ENCODE measurements at places on chromosomes 3 and 15.

DNA sequence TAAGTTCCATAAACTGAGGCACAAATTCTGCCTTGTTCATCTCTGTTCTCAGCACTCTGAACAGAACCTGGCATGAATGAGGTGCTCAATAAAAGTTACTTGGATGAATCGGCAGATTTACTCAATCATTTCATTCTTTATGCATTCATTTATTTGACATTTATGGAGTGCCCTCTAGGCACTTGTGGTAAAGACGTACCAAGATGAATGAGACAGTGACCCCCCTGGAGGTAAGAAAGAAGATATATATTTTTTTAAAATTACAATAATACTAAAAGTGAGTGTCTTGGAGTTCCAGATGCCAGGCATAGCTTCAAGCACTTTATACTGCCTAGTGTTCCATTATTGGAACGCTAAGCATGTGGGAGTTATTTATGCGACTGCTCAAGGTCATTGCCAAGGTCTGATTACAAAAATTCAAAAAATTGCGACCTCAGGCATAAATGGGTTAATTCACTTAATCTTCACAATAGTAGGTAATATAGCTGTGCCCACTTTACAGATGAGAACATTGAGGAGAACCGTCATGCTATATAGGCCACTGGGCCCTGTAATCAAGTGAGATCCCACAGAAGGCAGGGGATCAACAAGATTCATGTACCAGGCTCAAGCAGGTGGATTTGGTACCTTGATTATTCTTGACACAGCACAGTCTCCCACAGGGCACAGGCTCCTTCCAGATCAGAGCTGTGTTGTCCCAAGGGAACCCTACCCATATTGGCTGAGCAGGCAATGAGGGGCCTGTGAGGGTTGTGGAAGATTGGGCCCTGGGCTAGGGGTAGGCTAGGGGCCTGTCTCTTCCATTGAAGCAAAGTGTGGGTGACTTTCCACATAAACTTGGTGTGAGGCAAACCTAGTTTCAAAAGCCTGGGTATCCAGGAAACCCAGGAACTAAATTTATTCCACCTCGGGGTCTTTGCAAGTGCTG lies 10.7 kb downstream of the XIRP1 start:
- DNase-seq = no peak

DNA sequence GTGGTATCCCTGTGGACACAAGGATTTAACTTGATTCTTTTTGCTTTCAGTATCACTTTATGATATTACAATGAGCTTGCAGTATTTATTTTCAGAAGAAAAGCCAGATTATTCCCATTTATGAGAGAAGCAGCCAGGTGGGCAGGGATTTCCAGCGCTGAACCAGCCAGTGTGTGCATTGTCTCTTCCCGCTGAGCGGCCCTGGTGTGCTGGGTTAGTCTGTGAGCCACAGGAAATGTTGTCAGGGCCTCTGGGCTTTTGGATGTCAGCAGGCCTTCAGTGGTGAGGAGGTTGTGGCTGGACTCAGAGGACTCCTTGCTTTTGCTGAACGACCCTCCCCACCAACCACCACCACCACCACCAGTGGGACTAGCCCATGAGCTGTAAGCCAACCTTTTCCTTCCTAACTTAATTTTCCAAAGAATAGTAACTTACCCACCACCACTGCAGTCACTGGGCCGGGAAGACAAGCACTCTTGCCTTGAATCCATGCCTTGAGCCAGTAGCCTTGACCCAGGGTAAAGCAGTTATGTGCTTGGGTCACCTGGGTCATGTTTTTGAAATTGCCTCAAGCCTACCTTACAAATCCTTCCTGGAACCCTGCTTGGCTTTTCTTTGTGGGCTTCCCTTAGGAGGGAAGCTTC lies 33.1 kb downstream of the FLNB start:
- no peak for DNase-seq

DNA sequence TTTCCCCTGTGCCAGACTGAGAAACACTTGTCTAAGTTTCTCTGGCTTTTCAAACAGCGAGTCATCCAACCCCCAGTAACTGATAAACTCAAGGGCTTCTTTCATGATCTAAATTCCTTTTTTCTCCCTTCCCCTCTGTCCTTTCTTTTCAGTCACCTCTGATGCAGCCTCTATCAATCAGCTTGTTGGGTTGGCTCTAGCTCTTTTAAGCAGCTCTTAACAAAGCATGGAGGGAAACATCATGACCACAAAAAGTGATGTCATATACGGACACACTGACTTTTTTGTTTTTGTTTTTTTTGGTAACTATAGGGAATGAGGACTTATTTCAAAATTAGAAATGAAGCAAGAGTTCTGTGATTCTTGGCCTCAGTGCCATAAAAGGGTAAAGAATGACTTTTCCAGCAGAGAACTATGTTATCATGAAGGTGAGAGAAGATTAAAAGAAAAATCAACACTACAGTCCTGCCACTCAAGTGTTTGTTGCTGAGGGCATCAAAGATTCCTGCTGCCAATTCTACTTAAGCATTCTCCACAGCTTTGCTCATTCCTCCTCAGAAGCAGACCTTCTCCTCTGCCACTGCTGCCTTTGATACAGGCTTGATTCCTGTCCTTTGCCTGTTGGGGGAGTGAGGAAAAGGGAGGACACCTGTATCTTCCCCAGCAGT lies 457.0 kb upstream of the ONECUT1 start:
- DNase-seq = no peak

DNA sequence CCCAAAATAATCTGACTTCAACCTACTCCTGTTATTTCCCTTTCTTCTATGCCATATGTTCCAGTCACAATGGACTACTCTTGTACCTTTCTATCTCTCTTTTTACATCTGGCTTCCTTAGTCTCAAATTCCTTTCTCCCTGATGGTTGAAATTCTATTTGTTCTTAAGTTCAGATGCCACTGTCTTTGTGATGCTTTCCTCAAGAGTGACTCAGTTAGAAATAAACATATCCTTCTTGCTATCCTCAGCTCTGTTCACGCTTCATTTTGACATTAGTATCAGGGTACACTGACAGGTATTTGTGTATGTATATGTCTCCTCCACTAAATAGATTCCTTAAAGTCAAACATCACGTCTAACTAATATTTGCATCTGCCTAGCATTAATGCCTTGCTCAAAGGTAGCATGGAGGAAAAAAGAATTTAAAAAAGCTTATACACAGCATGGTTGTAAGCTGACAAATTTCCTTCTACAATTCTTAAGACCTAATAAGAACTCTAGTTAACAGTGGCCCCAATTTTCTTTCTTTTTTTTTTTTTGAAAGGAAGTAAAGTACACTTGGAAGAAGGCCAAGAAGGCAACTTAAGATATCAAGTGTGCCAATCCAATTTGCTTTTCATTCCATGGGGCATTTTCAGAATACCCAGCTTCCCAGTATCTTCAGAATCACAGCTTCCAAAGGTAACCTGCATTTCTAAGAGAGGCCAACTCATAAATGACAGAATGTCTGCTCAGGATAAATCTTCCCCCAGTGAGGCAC lies 58.0 kb downstream of the CHAC1 start:
- no peak for DNase-seq

DNA sequence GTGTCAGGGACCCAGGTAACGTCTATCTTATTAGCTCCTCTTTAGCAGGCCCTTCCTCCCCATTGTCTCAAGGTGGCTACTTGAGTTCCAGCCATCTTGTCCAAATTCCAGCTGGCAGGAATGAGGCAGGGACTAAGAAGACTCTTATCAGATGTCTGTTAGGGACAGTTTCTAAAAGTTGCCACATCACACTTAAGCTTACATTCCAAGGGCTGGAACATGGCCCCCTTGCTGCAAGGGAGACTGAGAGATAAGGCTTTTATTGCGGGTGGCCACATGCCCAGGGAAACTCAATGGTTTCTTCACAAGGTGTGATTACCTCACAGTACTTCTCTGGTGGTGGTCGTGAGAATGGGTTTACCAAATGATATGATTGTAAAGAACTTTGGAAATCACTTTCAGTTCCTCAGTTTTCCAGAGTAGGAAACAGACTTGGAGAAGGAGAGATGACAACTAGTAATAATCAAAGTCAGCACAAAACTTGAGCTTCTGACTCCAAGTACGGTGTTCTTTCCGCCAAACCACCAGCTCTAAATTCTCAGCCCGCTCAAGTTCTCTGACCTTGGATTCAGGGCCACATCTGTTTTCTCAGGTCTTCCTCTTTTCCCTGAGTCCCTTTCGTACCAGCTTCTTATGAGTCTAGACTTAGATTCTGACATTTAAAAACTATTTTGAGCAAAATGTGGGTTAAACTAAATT lies 14.2 kb downstream of the PDIA5 start:
- no peak for DNase-seq

DNA sequence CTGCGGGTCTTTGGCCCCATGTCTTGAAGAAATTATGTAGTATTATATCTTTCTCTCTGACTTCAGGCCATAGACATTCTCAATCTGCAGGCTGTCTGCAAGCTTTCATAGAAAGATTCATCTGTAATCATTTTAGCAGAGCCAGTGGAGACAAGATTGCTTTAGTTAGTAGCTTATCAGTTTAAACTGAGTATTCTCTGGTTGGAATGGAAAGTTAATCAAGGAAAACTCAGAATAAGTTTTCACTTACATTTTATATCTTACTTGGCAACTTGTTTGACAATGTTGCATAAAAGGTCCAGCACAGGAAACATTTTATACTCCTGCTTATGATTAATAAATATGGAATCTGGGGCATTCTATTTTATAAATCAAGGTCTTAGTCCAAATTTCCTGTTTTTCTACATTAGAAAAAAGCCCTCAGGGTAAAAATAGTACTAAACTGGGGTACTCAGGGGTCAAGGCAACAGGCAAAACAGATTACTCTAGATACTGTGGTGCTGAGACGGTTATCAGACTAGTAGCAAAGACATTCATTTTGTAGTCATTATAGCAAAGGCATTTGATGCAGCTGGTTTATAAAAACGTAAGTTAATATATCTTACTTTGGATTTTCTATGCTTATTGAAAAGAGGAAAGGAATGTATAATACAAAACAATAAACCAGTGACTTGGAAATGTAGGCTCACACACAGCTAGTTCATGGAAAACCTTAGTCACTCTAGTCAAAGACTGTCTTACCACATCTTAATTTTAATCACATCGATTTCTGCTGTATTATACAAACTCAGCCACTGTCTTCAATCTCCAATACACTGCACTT lies 45.2 kb upstream of the FILIP1L start:
- no peak for DNase-seq

DNA sequence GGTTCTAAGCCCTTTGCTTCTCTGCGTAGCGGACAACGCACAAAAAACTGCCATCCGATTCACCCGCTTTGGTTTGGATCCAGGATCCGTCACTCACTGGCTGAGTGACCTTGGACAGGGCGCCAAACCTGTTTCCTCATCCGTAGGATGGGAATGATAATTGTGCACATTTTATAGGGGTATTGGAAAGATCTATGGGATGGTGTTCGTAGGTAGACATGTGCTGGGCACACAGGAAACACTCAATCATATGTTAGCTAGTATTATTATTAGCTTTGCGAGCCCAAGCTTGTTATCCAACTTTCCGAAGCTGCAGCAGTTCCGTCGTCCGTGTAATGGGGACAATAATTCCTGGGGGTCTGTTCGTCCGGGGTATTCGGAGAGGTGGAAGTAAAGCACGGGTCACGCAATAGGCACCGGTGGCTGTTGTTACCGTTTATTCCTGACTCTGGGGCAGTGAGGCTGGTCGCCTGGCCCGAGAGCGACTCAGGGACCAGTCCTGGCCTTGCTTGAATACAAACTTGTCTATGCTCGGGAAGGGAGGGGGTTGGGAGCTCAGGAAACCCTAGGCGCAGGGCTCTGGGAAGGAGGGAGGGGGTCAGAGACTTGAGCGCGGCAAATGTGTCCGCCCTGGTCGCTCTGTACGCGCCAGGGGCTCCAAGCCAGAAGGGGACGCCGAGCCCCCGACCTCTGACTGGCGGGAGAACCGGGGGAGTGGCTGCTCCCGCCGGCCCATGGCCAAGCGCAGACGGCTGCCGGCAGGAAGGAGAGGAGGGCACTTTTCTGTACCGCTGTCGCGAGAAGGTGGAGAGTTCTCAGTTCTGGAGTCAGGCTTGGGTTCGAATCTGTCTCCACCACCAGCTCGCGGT lies 1.3 kb downstream of the SPSB4 start:
- no peak for DNase-seq

DNA sequence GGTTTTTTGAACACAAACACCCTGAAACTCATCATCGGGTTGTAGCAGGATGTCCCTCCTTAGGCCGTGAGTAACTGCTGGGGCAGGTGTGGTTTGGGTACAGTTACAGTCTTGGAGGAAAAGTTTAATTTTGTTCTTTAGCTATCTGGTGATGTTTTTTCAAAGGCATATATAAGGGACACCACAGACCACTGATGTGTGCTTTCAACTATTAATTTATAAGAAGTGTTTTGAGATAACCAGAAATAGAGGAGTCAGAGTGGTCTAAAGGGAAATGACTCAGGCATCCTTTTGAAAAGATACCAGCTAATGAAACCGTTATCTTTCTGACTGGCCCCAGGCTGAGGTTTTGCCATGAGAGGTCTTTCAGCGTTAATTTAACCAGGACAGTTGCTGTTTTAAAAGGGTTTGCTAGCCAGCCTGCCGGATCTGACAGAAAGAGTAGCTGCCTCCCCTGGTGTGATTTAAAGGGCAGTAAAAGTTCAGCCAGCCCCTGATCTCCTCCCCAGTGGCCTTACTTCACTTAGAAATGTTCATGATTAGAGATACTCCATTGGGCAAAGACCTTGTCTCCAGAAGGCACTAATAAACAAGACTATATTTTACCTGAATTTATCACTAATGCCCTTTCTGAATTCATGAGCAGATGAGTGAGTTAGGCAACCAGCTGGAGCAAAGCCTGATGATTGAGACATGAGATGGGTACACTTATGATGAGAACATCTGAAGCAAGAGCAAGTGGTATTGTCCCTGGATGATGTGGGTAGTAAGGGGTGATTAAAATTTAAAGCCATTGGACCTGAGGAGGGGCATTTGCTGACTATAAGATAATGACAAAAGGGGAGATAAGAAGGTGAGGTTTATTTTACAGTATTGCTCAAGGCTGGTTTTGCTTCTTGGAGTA lies 482.5 kb upstream of the TBL1XR1 start:
- no peak for DNase-seq

- no peak for DNase-seq
These were observed 643.4 kb upstream of the NR2F2 start for GRCh38 chr15:95687061-95687460.

DNA sequence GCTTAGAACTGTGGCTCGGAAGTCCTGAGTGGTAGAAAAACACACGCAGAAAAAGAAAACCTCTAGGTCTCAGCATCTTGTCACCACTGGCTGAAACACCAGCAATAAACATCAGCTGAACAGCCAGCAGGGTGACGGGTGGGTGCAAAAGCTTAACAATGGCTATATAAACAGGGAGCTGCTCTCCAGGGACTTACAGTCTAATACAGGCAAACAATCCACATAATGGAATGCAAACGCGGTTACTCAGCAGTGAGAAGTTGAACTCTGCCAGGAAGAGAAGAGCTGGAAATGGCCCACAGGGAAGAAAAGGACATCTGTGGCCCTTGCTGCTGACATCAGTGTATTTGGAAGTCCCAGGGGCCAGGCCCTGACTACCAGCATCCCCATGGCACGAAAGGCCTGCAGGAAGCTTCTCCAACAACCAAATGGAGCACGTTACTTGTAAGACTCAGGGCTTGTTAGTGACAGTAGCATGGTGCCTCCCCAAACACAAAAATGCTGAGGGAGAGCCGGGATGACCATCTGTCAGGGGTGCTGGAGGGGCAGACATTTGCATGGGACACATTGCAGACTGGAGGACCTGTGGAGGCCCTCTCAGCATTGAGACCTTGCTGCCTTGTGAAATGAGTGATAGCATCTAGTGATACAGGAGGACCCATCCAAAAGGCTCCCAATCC lies 3.0 kb downstream of the HEG1 start:
- DNase-seq = no peak
